ENCODE measurements at places on chromosomes 1 and 21.

DNA sequence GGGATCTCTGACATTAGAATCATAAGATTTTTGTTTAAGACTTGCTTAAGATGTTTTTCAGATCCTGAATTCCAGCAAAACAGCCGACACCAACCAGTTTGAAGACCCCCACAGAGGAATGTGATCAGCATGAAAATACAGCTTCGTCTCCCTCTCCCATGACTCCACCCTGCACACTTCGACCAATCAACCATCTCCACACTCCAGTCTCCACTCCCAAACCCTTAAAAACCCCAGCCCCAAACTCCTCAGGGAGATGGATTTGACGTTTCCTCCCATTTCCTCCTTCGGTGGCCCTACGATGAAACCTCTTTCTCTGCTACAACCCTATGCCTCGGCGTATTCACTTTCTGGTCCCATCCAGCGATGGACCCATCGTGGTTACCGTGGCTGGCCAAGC lies 30.1 kb upstream of the KIF26B start:
- no peak for DNase-seq

DNA sequence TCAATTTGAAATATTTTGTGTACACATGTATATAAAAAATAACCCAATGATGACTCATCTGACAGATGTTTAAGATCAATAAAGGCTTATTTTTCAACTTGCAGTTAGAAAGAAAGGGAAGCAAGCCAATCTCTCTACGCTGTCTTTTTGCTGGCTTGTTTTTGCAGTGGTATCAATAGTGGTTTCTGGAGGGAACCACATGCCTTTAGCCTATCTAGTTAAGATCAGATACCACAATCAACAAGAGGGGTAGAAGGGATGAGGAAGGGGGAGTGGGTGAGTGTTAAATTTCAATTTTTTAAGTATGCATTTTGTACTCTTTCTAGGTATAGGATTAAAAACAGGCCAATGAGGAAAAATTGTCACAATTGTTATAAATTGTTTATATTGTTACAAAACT lies 276.2 kb downstream of the KCNH1 start:
- DNase-seq, result no peak

DNA sequence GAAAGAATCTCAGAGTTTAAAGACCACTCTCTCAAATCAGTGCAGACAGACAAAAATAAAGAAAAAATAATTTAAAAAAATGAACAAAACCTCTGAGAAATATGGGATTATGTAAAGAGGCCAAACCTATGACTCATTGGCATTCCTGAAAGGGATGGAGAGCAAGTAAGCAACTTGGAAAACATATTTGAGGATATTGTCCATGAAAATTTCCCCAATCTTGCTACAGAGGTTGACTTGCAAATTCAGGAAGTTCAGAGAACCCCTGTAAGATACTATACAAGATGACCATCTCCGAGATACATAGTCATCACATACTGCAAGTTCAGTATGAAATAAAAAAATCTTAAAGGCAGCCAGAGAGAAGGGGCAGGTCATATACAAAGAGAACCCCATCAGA lies 43.7 kb upstream of the IVNS1ABP start:
- no peak for DNase-seq

DNA sequence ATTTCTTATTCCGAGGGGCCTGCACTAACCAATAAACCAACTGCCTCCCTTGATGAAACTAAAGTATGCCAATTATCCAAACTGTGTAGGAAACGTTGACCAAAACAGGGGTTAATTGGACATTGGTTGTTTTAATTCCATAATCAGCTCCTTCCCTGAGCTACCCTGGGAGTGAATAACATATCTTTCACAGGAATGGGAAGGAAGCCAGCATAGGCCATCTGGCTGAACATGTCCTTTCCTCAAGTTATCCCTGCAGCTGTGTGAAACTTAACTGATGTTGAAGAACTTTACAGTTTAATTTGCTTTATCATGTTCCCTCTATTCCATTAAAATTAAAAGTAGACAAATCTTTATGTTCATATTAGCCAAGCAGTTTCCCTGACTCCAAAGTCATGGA lies 75.4 kb downstream of the NRIP1 start:
- DNase-seq, result no peak

DNA sequence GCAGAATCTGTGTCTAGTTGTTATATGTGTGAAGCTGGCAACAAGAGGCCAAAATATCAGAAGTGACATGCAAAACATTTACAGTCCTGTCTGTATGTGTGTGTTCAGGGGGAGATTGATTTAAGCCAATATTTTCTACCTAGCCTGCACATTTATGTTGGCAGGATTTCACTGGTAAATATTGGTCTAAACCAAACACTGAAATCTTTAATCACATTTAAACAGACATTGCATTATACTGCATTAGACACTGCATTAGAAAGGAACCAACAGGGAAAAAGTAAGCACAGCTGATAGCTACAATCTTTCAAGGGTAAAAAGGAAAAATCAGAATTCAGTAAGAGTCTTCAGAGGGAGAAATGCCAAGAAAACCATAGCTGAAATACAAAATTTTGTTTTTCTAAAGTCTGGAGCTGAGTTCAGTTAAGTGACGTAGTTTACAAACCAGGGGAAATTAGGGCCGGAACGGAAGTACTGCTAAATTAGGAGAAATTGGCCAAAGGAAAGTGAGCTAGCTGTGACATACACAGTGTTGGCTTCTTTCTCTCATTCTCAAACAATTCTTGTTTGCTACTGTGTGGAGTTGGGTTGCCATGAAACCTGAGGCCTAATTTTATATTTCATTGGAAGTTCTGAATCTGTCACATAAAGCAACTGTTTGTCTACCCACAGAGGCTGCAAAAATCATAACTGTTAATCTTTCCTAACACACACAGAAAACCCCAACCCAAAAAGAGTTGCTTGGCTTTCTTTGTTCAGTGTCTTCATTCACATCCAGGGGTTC lies 217.3 kb upstream of the SGIP1 start:
- no peak for DNase-seq

DNA sequence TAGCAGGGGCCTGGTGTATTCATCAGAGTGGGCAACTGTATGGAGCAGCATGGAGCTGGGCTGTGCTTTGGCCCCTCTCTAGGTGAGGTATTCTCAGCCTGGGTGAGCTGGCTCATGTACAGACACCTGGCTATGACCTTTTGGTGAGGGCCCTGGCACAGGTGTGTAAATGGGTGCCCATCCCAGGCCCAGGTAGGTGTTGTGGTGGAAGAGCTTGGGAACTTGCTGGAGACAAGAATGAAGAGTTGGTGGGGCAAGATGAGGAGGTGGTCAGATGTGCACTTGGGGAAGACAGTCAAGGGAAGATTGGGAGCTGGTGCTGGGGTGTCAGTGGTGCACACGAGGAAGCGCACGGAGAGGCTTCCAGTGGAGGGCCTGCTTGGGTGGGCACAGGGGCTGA lies 95.5 kb downstream of the TRIM11 start:
- no peak for DNase-seq

GRCh38 chr1:23836037-23836436 lies 10.8 kb upstream of the HMGCL start:
- DNase-seq, result no peak

DNA sequence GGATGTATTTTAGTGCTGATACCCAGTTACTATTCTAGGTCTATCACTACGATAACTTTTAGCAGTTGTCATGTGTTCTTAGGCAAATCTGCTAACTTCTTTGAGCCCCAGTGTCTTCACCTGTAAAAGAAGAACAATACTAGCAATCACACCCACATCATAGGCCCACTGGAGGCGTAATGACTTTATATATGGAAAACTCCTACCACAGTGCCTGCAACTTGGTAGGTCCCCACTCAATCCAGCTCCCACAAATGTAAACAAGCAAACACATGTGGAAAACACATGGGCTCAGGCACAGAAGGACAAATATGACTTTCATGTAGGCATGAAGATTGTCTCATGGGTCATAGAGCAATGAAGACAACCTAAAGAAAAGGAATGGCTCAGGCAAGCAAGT lies 115.8 kb downstream of the TBX19 start:
- DNase-seq, result no peak

GRCh38 chr1:92975551-92976232 lies 14.4 kb upstream of the DIPK1A start:
- DNase-seq, result no peak

DNA sequence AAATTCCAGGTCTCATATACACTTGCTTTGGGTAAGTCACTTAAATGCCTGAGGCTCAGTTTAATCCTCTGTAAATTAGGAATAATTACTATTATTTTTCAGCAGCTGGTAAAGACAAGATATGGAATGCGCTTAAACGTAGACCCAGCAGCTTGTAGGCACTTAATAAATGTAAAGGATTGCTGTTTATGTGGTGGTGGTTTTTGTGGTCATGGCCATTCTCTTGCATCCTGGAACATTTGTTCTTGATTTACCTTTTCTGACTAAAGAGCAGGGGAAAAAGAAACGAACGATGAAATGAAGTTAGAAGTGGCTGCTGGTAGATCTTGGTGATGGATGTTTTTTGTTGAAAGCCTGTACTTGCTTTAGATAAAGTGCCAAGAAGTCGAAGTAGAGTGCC lies 195.0 kb upstream of the FOXD3 start:
- DNase-seq, result no peak

- DNase-seq, result no peak
Measured at GRCh38 chr1:67883069-67883468, 49.8 kb upstream of the GNG12 start.

Data from activated CD8-positive, alpha-beta memory T cell treated with anti-CD3 and anti-CD28 coated beads for 4 hours (primary cell).